ENCODE measurements at places on chromosomes 2 and 18.
A peak's percentile ranks its signal among the peaks of the same experiment; 100 is the strongest.

DNA sequence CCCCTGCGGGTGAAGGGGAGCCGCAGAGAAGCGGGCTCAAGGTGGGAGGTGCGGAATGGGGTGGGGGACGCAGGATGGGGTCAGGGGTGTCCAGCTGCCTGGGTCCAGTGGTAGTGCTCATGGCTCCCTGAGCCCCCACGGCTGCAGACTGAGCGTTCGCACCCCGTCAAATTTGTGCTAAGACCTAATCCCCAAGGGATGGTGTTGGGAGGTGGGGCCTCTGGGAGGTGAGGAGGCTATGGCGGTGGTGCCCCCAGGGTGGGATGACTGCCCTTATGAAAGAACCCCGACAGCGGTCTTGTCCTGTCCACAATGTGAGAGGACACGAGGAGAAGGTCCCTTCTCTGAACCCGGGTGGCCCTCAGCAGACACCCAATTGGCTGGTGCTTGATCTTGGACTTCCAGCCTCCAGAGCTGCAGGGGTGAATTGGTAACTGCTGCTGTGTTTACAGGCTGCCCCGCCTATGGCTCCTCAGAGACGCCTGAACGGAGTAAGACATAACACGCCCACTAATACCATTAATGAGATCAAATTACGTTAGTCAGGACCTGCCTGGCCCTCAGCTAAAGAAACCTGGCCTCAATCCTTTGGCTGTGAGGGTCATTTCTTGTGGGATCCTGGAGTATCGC is 42.6 kb downstream of the PXDN start:
- peak; percentile 60 for DNase-seq

DNA sequence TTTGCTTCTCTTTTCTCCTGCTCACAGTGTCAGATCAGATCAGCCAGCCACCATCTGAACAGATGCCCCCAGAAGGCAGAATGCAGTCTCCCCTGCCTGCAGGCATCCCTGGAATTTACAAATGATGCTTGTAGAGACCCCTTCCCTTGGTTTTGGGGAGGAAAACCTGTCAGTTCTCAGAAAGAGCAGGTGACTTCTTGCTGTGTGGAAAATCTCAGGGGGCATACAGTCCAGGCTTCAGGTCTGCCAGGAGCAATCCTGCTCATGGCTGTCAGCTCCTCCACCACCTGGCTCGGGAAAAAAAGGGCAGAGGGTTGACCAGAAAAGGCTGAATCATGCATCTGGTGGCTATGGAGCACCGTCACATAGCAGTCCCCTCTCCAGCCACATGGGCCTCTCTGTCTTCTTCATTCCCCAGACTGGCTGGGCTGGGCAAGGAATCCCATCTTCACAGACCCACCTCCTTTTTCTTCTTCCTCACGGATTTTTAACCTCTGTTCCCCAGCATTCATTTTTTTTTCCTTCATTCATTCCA is 107.0 kb downstream of the KCNF1 start:
- DNase-seq = no peak

GRCh38 chr2:183242937-183243336 is 118.7 kb downstream of the NUP35 start:
- DNase-seq = no peak

DNA sequence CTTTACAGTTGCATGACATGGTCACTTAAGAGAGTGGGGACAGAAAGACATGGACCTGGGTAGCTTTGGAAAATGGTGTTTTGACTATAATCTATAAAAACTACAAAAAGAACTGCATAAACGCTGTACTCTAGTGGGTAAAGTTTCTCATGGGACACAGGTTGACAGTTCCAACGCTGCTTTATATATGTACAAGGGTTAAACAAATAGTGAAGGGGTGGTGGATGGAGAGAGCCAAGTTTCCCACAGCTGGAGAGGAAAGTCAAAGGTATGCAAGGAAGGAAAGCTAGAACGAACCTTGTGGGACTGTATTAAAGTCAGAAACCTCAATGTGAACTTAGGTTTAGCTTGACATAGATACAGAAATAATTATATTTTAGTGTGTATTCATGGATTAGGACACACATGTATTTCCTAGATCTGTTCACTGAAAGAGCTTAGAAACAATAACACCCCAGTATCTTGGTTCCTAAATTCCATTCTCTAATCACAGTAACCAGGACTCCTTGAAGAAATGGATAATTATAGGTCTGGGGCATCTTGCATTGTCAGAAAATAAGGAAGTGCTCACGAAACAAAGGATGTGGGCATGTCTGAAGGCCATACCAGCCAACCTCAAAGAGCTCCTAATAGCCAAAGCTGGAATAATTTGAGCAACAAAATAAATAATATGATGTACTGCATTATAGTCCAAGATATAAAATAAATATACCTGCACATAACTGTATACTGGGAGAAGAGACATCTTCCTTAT is 28.8 kb downstream of the TANC1 start:
- DNase-seq = no peak

DNA sequence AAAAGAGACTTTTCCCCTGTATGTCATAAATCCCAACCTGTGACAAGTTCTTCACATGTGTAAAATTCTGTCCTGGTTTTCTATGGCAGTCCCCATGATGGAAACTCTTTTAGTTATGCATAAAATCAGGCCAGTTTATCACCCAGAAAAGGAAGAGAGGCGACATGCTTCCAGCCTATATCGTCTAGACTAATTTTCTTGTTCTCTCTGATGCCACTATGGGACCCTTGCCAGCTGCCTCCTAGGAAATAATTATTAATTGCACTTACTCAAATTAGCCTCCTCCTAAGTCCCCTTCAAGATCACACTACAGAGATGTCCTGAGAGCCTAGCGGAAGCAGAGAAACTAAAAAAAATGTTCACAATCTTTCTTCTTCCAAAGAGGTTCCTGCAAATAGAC is 722.4 kb downstream of the NRXN1 start:
- DNase-seq = no peak

Measured in kidney (tissue), 22 donors.